Right renal pelvis (tissue), 4 donors: ENCODE measurements at places on chromosomes 7 and 10.

DNA sequence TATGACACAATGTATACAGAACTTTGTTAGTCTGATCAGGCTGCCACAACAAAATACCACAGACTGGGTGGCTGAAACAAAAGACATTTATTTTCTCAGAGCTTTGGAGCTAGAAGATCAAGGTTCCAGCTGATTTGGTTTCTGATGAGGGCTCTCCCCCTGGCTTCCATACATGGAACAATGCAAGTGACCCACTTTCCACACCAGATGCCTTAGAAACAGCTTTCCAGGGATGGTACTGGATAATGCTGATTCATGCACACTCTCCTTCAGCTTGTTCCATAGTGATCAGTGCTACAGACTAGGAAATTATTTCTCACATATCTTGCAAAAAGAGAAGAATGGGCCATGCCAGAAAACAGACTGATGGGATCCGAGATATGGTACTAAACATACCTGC lies 1274.9 kb upstream of the SORCS1 start:
- DNase-seq = no peak

- no peak for DNase-seq
Measured at GRCh38 chr10:32326680-32327363, 20.1 kb downstream of the EPC1 start.

DNA sequence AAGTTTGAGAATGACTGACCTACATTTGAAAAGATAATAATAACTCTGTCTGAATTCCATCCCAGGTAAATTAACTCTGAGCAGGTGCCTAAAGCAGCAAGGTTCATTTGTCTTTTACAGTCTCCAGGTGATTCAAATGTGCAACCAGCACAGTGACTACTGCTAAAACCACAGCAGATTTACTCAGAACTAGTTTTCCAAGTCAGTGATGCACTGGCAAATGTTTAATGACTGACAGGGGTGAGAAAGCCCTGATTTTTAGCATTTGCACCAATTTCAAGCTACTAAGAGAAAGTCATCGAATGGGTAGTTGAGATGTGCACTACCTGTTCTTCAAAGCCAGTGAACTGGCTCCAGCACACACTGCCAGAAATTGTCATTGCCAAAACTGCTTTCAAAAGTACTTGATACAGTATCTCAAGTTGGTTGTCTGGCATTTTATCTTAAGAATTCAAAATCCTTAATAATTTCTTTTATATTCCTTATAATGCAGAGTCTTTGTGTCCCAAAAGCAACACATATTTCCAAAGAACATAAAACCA lies 60.3 kb downstream of the ATOH7 start:
- no peak for DNase-seq

DNA sequence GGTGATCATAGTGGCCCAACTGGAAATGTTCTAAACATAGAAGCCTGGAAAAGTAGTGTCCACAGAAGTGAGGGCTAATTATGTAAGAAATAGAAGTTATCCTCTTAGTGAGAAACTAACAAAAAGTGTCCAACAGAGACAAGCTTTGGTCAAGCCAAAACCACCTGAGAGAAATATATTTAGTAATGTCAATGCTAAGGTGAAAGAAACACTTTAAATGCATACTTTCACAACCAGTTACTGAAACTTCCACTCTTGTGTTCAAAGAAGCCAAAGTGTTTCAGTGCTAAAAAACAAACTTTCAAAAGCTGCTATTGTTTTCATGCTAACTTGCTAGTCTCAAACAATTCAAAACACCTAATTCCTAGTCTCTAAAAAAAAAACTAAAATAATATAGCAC lies 18.1 kb downstream of the RAB11FIP2 start:
- no peak for DNase-seq

GRCh38 chr10:7432884-7433726 lies 22.3 kb upstream of the SFMBT2 start:
- no peak for DNase-seq

DNA sequence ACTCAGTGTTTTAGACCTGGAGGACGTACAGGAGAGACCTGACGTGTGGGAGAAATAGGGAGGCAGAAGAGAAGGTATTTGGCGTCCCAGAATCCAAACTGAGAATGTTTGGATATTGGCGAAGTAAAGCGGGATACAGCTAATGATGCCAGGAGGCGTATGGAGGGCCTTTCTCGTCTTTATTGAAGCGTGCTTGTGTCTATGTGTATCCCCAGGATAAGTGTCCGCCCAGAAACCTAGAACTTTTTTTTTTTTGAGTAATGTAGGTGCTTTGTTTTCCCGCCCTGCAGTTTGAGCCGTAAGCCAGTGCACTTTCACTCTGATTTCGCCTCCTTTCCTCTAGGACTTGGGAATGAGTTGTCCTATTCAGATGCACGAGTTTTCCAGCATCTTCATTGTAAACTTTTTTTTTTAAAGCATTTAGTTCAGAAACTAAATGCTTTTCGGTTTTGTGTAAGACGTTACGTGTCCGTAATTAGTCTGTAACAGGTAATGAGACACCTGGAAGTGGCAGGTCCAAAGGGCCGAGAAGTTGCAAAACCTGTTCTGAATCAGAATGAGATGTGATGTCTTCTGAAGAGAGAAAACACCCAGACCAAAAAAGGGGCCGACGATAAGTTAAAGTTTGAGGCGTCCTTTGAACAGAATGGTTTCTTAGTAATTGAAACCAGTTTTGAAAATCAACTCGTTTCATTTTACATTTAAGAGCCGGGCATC lies 746 bp downstream of the ARL5B start:
- DNase-seq = no peak
